IMR-90 (cell line): ENCODE measurements at places on chromosomes 5 and 9. TPM values are rescaled to one million over a fixed set of nuclear protein-coding genes. Genes with fewer than 3 reads are reported as not detected.

Gene SKP1
- total RNA-seq: 206 and 360 TPM in 2 replicates

- peak; percentile 80 for DNase-seq
These were observed 21.7 kb downstream of the F2RL2 start for GRCh38 chr5:76601470-76601869.

- DNase-seq: peak; percentile 66
These were observed 7.1 kb upstream of the PLK2 start for GRCh38 chr5:58466939-58467338.

DNA sequence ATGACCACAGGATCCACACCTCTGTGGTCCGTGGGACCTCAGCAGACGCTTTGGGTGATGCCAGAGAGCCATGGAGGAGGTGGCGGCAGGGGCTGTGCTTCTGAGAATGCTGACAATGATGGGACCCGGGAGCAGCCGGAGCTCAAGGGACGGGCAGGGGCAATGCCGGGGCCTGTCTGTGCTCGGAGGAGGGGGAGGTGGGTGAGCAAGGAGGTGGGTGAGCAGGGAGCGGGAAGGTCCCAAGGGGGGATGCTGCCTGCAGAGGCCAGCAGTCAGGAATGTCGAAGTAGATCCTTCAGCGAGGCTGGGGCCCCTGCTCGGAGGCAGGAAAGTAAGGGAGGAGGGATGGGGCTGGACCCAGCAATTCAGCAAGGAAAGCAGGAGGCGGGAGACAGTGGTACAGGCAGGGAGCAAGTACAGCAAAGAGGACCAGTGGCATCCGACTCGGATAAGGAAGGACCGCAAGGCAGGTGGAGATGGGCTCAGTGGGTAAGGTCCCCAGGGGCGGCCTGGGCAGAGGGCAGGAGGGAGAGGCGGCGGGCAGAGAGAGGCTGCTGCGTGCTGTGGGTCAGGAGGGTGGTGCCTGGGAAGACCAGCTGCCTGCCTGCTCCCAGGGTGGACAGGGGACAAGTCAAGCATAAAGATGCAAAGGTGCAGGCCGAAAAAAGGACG is 49.0 kb downstream of the ADAMTS2 start:
- no peak for DNase-seq

Gene NOTCH1
- 1.8 and 2.5 TPM in 2 replicates for total RNA-seq

Gene FAM169A
- under 0.01 TPM in 2 replicates for total RNA-seq

Gene PIP5K1B
- not detected in 2 replicates for total RNA-seq

DNA sequence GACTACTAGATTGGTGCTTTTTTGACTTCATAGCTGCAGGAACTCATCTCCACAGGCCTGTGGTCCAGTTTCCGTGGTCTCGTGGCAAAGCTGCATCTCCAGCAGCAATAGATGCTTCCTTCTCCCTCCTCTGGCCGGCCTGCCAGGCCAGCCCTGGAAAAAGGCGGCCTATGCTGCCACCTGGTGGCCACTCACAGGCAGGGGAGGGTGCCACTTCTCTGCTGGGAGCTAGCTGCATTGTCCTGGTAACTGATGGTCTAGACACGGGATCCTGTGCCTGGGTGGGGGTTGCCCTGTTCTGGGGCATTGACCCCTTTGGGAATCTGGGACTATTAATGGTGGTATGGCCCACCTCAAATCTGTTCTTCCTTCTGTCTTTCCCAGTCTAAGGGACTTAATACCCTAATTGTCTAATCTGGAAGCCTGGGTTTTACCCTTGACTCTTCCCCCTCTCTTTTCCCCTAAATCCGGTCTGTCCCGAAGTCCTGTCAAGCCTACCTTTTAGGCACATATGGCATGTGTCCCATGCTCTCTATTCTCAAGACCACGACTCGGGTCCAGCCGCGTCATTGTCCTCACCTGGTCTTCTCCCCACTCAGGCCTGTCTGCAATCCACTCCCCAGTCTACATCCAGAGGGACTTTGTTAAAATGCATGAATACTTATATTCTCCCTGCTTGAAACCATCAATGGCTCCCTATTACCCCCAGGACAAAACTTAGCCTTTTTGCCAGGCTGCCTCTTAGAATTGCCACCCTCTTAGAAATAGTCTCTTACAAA is 20.1 kb upstream of the PTGS1 start:
- DNase-seq: peak; percentile 65

GRCh38 chr9:110109333-110110092 is 98.4 kb downstream of the C9orf152 start:
- DNase-seq: no peak

Gene GPR151
- total RNA-seq: not detected in 2 replicates

Gene GPX3
- 0.28 and 0.36 TPM in 2 replicates for total RNA-seq

- DNase-seq: no peak
These were observed 52.5 kb downstream of the EFNA5 start for GRCh38 chr5:107618242-107618641.

Gene CCDC171
- 2.2 and 2.5 TPM in 2 replicates for total RNA-seq

DNA sequence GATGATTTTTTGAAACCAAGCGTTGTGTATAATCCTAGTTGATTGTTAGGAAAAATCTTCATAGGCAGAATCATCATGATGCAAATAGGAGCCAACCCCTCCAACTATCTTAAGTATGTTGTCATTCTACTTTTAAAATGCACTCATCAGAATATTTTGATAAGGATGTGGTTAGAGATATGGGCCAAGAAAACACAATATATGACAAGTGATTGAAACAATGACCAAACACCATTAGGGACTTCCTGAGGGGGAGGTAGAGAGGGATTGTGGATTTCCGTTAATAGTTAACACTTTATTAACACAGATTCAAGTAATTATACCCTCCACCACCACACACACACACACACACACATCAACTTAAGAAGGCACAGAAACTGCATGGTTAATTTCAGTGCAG is 143.3 kb downstream of the ARSB start:
- peak; percentile 32 for DNase-seq

GRCh38 chr9:76588316-76588715 is 129.3 kb downstream of the GCNT1 start:
- no peak for DNase-seq

Gene SPATA31A3
- total RNA-seq: not detected in 2 replicates

GRCh38 chr5:26942481-26942880 is 95.9 kb downstream of the CDH9 start:
- DNase-seq: peak; percentile 25

DNA sequence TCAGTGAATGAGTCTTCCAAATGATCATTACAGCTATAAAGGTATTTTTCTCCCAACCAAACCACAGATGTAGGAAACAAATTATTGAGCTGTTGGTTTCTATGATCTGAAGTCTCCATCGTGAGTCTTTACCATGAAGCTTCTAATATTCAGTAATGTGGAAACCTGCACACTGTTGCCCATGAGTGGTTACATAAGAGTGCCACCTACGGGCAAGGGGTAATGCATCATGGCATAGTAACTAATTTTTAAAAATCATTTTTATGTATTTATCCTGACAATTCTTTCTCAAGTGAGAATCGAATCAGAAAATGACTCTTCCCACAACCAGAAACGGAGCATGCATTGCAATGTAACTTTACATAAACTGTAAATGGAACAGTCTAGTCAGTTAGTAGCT is 282.5 kb upstream of the SMARCA2 start:
- DNase-seq: no peak

GRCh38 chr9:6843742-6844141 is 86.0 kb downstream of the KDM4C start:
- DNase-seq: no peak

- DNase-seq: no peak
These were observed 1855.5 kb downstream of the MAT2B start for GRCh38 chr5:165360784-165361542.

DNA sequence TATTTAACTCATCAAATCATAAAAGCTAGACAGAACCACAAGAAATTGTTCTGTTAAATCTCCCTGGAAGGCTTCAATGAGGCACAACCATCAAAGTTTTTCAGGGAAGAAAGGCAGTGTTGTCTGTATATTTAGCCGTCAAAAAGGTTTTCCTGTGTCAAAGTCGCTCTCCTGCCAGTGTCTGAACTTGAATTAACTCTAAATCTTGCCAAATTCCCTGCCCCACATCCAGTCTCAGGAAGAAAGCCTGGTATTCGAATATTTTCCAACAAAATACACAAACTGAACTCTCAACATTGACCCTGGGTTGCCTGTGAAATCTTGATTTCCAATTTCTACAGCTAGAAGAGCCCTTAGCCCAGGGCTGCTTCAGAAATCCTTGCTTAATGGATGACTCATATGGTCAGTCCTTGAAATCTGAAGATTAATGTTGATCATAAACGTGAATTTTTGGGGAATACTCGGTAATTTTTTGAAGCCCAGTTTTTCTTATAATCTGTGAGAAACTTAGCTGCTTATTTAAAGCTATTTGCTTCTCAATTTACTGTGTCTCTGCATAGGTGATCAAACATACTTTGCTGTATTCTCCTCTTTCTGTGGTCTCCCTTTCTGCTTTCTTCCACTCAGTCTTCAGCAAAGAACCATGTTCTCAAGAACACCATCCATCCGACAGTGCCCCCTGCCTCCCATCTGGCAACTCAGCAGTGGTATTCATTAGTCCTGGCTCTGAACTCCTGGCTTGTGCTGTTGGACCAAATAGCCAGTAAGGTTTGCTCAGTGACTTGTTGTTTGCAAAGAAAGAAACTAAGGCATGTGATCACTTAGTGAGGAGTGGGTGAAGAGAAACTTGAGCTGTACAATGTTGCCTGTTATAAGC is 58.9 kb downstream of the NREP start:
- DNase-seq: peak; percentile 42

DNA sequence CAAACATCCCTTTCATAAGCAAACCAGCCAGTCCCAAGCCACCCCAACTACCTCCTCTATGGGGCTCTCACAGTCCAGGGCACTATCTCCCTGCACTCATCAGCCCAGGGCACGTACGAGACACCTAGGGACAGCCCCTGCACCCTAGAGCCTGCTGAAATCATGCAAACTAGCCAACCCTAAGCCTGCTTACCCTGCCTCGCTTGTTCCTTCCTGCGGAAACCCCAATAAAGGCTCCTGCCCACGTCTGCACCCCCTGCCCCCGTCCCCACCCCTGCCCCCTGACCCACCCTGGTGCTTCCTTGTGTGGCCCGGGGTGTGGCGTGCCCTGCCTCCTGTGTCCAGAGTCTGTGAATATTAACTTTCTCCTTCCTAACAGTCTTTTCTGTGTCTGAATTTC is 135.9 kb downstream of the GADD45G start:
- DNase-seq: no peak

GRCh38 chr9:109251080-109251775 is 69.6 kb downstream of the EPB41L4B start:
- DNase-seq: peak; percentile 65

Gene OR1Q1
- total RNA-seq: not detected in 2 replicates

DNA sequence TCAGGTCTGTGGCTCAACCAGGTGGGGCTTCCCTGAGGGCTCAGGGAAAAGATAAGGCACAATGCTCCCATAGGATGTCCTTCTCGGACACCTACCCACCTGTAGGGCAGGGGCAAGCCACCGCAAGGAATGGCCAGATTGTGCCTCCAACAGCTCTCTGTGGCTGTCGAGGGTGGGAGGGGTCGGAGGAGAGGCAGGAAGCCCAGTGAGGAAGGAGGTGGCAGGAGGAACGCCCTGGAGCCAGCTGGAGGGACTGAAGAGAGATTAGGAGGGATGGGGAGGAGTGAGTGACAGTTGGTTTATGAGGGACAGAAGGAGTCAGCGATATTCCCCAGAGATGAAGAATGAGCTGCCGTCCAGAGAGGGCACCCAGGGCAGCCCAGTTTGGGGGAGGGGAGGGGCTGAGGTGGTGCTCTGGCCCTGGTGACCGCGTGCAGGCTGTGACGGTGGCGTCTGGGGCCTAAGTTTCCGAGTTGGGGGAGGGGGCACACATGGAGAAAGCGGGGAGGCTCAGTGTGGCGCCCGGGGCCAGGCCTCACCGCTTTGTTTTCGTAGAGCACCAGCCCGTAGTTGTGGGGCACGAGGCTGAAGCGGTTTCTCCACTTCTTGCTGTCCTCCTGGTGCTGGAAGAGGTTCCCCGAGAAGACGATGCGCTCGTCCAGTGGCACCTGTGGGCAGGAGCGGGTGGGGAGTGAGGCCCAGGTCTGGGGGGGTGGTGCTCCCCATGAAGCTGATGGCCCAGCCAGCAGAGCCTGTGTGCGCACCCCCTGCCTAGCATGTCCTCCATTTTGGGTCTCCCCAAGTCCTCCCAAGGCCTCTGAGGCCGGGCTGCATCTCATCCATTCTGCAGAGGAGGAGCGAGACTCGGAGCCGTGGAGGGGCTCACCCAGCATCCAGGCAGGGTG is 75.6 kb downstream of the LRSAM1 start:
- DNase-seq: no peak

DNA sequence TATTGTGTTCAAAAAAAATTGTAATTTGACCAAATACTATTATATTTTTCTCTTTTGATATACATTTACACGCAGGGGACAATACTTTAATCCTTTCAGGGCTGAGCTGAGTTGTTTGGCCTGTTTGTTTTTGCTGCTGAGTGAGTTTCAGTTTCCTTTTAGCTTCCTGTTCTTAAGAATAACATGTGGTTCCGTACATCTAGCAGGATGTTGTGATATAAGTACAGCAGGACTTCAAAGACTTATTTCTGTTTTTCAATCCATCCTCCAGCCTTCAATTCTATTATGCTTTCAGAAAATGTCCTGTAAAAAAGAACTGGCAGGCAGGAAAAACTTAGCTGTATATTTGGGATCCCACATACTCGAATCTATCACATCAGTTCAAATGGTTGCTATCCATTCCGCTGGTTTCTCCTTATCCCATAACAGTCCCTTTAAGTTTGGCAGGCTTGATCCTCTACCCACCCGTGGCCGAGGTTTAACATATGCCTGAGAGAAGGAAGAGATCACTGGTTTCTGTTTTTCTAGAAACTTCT is 1037.3 kb upstream of the ACO1 start:
- DNase-seq: no peak

GRCh38 chr9:99368341-99369326 is 146.6 kb downstream of the SEC61B start:
- peak; percentile 83 for DNase-seq

- peak; percentile 22 for DNase-seq
These were observed 282.9 kb downstream of the SLF1 start for GRCh38 chr5:94901191-94901979.

- peak; percentile 27 for DNase-seq
These were observed 191.7 kb upstream of the NR3C1 start for GRCh38 chr5:143594902-143595818.

Gene DNAH5
- total RNA-seq: 4.3 and 4.7 TPM in 2 replicates

Gene SLC27A6
- under 0.01 and 0.28 TPM in 2 replicates for total RNA-seq

DNA sequence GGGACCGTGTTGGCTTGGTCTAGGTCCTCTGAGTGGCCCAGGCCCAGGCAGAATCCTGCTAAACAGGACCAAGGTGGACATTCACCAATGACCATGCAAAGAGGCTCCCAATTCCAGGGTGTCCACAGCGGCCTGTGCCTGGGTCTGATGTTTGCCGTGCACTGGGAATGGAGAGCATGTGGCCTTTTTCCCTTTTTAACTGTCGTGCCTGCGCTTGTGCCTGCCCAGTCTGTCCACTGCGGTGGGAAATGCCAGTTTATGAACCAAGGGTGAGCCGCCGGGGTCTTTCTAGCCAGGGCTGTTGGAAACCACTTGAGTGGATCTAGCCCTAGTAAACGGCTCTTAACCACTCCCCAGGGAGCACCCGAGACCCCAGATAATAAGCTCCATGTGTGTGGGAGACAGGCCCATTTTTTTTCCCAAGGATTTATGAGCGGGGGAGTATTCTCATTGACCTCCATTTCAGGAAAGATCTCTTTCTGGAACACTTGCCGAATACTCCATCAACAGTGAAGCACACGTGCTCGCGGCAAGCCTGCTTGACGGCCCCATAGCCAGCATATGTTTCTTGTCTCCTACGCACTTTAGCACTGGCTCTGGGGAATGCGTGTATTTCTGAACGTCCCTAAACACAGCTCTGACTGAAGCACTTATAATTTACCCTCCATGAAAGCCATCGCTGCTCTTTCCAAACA is 93.2 kb upstream of the PHYKPL start:
- DNase-seq: no peak

- no peak for DNase-seq
These were observed 9.8 kb downstream of the FAM78A start for GRCh38 chr9:131266266-131267229.

- peak; percentile 24 for DNase-seq
These were observed 60.9 kb downstream of the RXRA start for GRCh38 chr9:134386951-134387831.
